ENCODE measurements at places on chromosomes 12 and 14.

- no peak for DNase-seq
These were observed 27.0 kb upstream of the ESRRB start for GRCh38 chr14:76348898-76349297.

DNA sequence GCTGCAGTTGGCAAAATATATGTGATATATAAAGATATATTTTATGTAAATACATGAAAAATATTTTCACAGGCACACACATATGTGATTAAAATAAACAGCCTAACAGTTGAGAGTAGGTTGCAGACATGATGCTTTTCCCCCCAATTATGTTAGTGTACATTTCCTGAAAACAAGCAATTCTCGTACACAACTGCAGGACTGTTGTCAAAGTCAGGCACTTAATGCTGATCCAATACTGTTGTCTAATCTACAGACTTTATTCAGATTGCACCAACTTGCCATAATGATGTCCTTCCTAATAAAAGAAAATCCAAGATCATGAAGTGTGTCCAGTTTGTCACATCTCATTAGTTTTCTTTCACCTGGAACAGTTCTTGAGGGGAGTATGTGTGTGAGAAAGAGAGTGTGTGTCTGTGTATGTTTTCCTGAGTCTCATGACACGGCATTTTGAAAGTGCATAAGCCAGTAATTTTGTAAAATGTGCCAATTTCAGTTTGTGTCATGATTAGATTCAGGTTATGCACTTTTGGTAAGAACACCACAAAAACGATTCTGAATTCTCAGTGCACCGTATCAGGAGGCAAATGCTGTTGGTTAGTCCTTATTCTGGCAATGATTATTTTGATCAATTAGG is 16.5 kb upstream of the SEL1L start:
- DNase-seq, result no peak

DNA sequence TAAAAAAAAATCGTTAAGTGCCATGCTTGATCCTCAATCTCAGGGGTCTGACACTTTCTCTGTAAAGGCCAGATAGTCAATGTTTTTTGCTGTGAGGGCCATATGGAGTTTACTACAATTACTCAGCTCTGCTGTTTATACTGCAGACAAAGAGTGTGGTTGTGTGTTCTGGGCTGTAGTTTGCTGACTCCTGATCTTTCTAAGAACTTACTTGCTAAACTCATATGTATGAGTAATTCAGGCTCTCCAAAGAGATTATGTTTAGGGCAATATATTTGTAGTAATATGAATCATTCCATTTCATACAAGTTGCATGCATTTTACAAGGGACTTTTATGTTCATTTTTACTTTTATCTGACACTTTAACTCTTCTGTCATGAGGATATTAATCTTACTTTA is 188.2 kb downstream of the TMTC2 start:
- no peak for DNase-seq

DNA sequence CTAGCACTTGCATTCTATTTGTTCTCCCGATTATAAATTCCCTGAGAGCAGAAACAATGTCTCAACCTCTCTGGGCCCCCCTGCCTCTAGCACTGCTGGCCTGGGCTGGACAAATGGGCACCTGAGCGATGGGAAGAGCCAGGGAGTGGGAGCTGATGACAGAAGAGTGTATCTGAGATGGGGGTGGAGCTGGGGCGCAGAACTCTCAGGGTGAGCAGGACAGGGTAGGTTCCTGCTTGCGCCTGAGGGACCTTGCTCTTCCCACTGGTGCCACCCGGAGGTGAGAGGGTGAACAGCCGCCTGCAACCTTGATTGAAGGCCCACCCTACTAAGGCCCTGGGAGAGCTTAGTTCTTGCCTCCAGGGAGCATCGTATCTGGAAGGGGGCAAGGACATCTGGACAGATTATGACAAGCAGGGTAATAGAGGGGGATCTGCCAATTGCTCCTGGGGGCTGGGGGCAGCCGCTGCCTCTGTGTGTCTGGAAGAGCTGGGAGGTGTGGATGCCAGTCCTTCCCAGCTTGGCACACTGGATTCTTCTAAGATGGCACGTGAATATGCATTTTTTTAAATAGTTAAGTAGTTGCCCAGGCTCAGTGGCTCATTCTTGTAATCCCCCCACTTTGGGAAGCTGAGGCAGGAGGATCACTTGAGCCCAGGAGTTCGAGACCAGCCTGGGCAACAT is 43.0 kb upstream of the TSPAN9 start:
- peak; percentile 86 for DNase-seq

GRCh38 chr12:9087087-9087835 is 28.5 kb downstream of the A2M start:
- no peak for DNase-seq

- DNase-seq, result no peak
These were observed 80.3 kb upstream of the NOS1 start for GRCh38 chr12:117441751-117442150.

GRCh38 chr14:91295851-91296796 is 51.6 kb upstream of the GPR68 start:
- DNase-seq, result no peak

Measured in ecto neural progenitor cell (in vitro differentiated cells).